ENCODE measurements at places on chromosomes 5 and 9. TPM values are rescaled to one million over a fixed set of nuclear protein-coding genes. Genes with fewer than 3 reads are reported as not detected.

The SPATA6L gene
- total RNA-seq, result 5.0 TPM

The FLT4 gene
- total RNA-seq, result 3.1 TPM

DNA sequence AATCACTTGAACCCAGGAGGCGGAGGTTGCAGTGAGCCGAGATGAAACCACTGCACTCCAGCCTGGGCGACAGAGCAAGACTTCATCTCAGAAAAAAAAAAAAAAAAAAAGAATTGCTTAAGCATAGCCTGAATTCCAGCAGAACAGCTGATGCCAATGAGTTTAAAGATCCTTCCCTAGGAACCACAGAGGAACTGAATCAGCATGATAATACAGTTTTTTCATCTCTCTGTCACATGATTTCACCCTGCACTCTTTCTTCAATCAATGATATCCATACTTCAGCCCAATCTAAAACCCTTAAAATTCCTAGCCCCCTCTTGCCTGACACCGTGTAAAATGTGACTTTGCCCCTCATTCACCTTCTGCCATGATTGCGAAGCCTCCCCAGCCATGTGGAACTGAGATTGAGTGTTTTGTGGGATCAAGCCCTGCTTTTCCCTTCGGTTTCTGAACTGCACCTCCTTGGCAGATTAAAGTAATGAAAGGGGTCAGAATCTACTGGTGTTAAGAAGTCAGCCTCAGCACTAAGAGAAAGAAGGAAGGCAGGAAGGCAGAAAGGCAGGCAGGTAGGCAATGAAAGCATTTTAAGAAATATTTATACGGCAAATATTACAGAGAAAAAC, 20.9 kb upstream of the DMXL1 start:
- DNase-seq, result no peak

GRCh38 chr5:23930985-23931384, 423.6 kb downstream of the PRDM9 start:
- no peak for DNase-seq

GRCh38 chr9:122219856-122220672, 8.7 kb downstream of the LHX6 start:
- DNase-seq, result no peak

GRCh38 chr9:79220251-79220650, 351.5 kb upstream of the TLE4 start:
- DNase-seq, result no peak
